Naive thymus-derived CD4-positive, alpha-beta T cell (primary cell): ENCODE measurements at places on chromosomes 7 and 10. TPM values are rescaled to one million over a fixed set of nuclear protein-coding genes. Genes with fewer than 3 reads are reported as not detected.

GRCh38 chr7:27739301-27739908 lies 557 bp upstream of the TAX1BP1 start:
- DNase-seq = no peak

- DNase-seq = no peak
Measured at GRCh38 chr7:31421607-31422006, 81.1 kb upstream of the NEUROD6 start.

GRCh38 chr7:151135525-151135845 lies 32.0 kb downstream of the GBX1 start:
- no peak for DNase-seq

DNA sequence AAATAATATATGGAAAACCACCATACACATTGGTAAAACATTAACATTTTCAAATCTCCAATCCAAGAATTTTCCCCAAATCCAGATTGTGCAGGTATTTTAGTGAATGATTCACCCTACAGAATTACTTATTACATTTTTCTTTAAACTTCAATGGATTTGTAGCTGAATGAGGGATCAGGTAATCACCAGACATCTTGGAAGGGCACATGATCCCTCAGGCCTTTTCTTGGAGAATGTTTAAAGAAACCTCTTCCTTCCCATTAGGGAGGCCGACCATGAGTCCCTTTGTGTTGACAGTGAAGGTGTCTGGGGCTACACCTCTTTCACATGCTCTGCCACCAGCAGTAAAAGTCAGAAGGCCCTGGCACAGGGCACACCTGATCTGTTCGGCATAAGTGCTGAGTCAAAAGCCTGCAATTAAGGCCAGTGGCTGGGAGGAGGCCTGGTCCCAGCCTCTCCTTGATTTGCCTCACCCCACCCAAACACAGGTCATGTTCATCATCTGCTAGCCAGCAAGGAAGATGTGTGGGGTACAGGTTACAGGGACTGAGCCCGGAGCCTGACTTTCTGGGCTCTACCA lies 207.7 kb downstream of the SNX10 start:
- DNase-seq = no peak

DNA sequence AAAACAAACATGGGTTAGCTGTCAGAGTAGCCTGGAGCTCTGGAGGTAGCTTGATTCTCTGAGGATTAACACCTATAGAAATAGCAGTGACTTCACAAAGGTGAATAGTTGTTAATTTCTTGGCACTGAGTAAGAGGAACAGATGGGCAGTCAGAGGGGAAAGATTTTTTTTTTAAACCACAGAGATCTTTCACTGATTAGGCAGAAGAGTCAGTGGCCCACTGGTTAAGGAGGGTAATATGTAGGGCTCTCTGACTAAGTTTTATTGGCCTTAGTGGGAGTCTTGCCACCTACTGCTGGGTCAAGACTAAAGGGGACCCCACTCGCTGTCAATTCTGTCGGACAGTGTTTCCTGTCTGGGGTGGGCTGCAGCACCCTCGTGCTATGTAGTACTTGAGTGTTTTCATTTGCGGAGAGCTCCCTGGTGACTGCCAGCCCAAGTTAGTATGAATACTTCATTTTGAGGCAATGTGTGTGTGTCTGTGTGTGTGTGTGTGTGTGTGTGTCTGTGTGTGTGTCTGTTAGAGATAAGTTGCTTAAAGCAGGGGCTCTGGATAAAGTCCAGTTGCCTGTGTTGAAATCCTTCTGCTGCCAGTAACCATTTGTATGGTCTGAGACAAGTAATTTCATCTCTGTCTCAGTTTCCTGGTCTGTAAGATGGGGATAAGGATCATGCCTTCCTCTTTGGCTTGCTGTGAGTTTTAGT lies 145.2 kb downstream of the ARID5B start:
- DNase-seq = no peak

DNA sequence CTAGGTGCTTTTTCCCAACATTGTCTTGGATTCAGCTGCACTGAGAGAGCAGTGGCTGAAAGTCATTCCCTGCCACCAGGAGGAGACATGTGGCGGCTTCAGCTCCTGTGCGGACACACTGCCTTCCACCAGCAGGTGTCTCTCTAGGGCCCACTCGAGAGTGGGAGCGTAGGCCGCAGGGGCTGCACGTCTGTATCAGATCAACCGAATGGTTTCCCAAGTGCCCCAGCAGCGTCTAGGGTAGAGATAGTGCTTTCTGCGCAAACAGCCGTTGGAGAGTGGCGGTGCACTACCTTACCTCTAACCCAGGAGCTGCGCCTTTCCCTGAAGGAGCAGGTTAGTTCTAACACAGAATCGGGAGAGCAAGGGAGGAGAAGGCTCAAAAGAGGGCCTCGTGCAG lies 31.7 kb downstream of the PAPOLB start:
- DNase-seq = peak; percentile 41

DNA sequence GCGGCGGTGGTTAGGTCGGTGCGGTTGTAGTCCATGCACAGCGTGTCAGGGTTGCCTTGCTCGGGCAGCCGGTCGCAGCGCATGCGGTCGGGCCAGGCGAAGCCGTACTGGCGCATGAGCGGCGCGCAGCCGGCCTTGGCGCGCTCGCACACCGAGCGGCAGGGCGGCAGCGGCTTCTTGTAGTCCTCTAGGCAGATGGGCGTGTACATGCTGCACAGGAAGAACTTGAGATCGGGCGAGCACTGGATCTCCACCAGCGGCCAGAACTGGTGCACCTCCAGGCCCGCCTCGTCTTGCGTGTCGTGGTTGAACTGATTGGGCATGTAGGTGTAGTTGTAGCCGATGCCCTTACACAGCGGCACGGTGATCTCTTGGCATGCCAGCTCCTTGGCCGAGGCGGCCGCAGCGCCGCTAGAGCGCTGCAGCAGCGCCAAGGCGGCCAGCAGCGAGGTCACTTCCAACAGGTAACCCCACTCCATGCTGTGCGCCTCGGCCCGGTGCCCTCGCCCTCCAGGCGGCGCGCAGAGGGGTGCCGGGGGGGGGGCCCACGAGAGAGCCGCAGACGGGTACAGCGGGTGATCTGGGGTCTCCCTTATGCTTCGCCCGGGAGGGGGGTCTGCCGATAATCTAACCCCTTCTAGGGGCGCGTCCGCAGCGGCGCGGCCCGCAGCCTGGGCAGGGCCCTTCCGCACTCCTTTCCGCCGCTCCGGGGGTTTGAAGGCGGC lies 983 bp downstream of the FZD8 start:
- peak; percentile 23 for DNase-seq

DNA sequence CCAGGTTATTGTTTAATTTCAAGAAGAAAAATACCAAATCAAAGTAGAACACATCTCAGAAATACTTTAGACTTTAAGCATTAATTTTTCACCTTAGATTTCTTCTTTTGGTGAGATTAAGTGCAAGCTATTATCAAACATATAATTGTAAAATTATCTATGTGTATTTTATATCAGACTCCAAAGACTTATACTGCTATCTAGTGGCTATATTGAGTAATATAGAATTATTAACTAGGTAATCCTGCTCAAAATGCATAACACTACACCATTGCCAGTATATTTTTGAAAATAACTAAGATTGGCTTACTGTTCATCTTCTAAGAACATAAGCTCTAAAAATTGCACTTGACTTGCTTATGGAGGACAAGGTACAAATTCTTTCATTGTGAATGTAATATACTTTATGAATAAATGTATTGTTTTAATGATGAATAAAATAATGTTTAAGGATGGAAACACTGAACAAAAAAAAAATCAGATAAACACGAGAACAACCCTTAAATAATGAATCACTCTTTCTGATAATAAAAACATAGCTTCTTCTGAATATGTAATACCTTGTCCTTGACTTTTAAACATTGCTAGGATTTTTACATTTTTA lies 86.7 kb upstream of the GNAI1 start:
- no peak for DNase-seq

- DNase-seq = no peak
Measured at GRCh38 chr7:144649120-144649519, 186.7 kb downstream of the TPK1 start.

DNA sequence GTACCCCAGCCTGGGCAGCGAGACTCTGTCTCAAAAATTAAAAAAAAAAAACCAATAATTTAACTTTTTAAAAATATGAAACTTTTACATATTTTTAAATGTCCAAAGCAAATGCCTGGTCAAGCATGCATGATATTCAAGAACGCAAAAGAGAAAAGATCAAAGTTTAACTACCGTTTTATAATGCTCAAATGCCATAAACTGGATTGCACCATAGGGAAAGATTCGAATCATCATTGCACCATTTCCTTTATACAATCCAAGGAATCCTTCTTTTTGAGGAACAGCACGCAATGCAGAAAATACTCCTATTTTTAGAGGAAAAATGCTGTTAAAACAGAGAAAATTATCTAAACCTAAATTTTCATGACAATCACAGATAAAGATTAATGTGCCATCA lies 20.9 kb downstream of the SLC25A16 start:
- no peak for DNase-seq

DNA sequence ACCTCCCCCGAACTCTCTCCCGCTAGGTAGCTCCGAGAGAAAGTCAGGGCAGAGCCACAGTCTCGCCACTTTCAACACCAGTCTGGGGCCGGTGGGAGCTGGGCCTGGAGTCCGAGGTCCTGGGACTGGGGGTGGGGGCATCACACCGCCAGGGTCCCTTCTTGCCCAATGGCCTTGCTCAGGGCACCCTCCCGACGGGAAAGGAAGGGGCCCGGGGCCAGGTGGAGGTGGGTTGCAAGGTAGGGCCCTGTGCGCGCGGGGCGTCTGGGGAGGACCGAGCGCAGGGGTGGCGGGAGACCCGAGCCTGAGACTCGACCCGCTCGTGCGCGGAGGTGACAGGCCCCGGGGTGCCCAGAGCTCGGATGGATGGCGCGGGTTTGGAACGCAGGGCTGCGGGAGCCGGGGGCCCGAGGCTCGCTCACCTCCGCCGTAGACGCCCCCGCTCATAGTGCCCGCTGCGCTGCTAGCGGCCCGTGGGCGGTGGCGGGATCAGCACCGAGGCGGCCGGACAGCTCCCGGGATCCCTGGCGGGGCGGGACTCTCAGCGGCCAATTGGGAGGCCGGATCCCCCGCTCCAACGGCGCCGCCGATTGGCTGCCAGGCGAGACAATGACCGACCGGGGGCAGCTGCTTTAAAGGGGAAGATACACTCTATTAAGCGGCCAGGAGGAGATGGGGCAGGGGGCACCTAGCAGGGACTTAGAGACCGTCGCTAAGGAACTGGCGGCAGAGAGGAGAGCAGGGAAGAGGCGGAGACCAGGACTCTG lies at the start of gene ACTL6B:
Gene ACTL6B (minus strand): TSS at position 541 of the 767 bp plus-strand sequence. CDS start 94 bp downstream, at position 447.
- DNase-seq = peak; percentile 56

DNA sequence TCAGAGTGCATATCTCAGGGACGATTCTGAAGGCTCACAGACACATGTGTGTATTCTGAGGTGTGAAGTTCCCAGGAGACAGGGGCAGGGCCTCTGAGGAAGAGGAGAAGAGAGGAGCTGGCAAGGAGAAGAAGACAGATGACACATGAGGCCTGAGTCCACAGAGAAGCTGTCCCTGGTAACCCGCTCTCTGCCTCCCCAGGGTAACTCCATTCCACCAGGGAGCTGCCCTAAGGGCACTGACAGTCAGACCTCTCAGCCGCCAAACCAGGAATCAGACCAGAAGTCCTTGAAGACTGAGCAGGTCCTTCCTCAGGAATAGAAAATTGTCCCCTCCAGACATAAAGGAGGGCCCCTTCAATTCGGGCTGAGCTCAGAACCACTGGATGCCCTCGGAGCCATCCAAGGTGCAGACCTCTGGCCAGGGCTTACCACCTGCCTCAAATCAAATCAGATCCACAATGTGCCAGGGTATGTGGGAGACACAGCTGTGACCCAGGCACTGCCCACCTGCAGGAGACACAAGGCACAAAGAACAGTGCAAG lies 57.4 kb downstream of the TLL2 start:
- DNase-seq = no peak

GRCh38 chr10:1674501-1674900 lies 62.8 kb downstream of the ADARB2 start:
- no peak for DNase-seq

GRCh38 chr7:100896732-100897608 lies 1.3 kb upstream of the ACHE start:
- peak; percentile 42 for DNase-seq

DNA sequence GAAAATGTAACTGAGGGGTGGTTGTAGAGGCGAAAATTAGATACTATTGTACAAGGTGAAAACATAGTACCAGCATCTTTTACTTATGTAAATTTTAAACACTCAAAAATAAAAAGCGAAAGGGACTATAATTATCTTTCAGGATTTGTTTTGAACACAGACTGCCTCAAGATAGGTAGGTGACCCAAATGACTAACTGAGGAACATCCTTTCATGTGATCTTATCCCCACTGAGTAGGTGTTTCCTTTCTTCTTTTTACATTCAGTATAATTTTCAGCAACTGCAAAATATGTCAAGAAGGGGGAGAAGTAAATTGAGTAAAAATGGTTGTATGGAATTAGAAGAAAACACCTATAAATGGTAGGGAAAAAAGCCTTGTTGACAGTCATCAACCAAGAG lies 236.7 kb downstream of the PHF14 start:
- no peak for DNase-seq

DNA sequence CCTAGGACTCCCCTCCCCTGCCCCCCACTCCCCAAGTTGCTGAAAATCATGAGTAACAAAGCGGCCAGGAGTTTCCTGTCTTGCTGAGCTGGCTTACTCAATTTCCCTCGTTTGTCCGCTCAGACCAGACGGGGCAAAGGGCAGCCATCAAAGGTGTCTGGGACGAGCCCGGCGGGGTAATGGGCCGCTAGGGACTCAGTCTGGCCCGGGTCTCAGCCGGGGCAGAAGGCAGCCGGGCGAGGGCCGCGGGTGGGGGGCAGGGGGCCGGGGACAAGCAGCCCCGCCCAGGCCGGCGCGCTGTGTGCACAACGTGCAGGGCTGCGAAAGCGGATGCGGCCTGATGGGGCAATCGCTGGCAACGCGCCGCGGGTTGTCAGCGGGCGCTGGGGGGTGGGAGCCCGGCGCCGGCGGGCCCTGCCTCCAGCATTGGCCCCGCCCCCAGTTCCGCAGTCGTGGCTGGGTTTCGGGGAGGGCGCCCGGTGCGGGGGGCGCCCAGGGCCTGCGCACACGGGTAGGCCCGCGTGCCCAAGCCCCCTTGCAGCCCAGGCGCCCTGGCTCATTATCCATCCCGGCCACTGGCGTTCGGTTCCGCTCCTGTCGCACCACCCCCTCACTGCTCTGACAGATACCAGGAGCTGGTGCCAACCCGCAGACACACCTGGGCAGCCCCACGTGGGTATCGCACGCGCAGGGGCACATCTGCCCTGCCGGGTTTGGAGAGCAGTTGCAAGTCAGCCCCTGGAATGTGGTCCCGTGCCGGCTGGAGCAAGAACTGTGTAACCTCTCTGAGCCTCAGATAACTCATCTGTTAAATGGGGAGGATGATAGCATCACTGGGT lies 35.1 kb downstream of the DNAJB12 start:
- DNase-seq = peak; percentile 89

- no peak for DNase-seq
Measured at GRCh38 chr7:127532736-127533135, 52.7 kb downstream of the GCC1 start.

The BAIAP2L1 gene
- 0.32 TPM for total RNA-seq

The SLIT1 gene
- total RNA-seq = 0.19 TPM

The GARIN1A gene
- 2.4 TPM for total RNA-seq

The MICU1 gene
- 26.3 TPM for total RNA-seq

The GHRHR gene
- total RNA-seq = not detected

The ZNF804B gene
- not detected for total RNA-seq
